Osteocyte (in vitro differentiated cells): ENCODE measurements at places on chromosomes 5 and 9. TPM values are rescaled to one million over a fixed set of nuclear protein-coding genes. Genes with fewer than 3 reads are reported as not detected.

Gene CCL27
- 0.78 and 1.1 TPM in 2 replicates for total RNA-seq

Gene CRHBP
- 7.1 and 9.6 TPM in 2 replicates for total RNA-seq

DNA sequence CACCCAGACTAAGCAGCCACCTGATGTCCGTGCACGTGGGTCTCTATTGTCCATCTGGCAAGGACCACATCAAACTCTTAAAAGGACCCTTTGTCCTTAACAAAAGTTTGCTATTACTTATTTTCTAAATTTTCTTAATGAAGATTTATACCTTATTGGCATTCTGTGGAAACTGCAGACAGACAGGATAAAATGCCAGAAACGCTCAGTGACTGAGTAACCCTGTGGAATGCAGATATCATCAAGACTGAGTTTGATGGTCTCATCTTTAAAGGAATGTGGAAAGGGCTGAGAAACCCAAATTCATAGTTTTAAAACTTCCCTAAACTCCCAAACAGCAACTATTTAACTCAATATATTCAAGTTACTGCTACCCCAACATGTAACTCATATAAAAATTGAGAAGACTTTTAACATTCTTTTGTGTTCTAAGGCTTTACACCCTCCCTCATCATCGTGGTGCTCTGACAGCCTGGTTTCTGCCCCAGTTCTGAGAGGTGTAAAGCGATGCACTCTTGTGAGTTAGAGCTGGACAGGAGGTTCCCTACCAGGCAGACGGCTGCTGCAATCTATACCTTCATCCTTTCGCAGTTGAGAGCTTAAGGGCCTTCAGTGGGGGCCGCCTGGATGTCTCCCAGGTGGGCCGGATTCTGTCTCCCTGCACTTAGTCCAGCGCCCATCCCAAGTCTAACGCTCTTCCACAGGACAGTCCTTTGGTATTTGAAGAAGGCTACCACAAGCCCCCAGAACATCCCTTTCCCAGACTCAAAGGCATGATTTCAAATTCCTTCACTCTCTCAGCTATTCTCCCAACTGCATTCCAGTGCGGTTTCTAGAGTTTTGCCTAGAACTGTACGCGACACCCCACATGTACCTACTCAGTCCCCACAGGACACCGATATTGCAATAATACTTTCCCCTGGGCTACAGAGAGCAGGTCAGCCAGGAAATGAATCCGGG is 68.9 kb downstream of the DAP start:
- peaks cover 14% of the 10 kb centered on the region for H3K36me3 ChIP-seq
- peak overlapping the region; percentile 36 for H3K27ac ChIP-seq
- H3K27me3 ChIP-seq = no peaks in the 10 kb centered on the region
- H3K4me3 ChIP-seq = no peak overlapping the region
- no peak for DNase-seq

DNA sequence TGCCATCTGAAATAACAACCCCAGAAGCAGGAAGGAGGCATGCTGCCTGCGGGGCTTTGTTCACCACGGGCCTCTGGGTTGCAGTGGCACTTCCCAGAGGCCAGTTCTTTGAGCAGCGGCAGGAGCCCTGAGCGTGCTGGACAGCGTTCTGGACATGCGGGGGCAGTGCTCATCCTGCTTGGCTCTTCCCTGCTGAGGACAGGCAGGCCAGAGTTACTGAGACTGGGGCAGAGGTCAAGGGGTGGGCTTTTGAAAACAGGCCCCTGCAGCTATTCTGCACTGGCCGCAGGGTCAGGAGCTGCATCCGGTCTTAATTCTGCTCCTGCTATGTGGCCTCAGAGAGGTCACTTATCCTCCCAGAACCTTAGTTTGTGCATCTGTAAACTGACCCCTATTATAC is 258.6 kb downstream of the FSTL4 start:
- no peak overlapping the region for H3K4me3 ChIP-seq
- peaks cover 10% of the 10 kb centered on the region for H3K27me3 ChIP-seq
- no peak overlapping the region for H3K27ac ChIP-seq
- no peaks in the 10 kb centered on the region for H3K36me3 ChIP-seq

DNA sequence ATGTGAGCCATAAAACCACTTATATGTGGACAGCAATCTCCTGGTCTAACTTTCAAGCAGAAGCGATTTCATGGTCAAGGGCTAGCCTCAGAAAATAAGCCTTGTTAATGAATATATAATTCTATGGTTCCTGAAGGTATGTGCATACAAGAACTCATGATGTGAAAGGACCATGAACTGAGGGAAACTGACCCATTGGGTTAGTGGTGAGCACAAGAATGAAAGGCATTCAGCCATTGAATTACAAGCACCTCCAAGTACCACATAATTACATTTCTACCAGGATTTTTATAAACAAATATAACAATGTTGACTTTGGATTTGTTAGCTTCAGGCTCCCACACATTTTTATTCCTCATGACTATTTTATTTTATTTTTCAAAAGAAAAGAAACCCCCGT is 459.0 kb downstream of the TLE4 start:
- H3K36me3 ChIP-seq = peaks cover 5% of the 10 kb centered on the region
- H3K27me3 ChIP-seq = no peaks in the 10 kb centered on the region
- H3K4me3 ChIP-seq = no peak overlapping the region
- H3K4me1 ChIP-seq = peaks cover 53% of the 10 kb centered on the region
- no peak for DNase-seq
- H3K27ac ChIP-seq = peak overlapping the region; percentile 48

- no peak overlapping the region for H3K4me3 ChIP-seq
- H3K27me3 ChIP-seq = no peaks in the 10 kb centered on the region
- H3K4me1 ChIP-seq = peaks cover 58% of the 10 kb centered on the region
- no peak for DNase-seq
Observed at GRCh38 chr9:95116002-95116807, 201.3 kb downstream of the FANCC start.

Gene PCDHB7
- total RNA-seq = 1.1 and 1.2 TPM in 2 replicates

- H3K4me3 ChIP-seq = no peak overlapping the region
- H3K27ac ChIP-seq = no peak overlapping the region
- H3K27me3 ChIP-seq = no peaks in the 10 kb centered on the region
- no peak for DNase-seq
Observed at GRCh38 chr9:89359751-89360261, 41.5 kb downstream of the SECISBP2 start.

Gene SLCO6A1
- total RNA-seq = 0.65 and 0.78 TPM in 2 replicates

Gene OR2V2
- total RNA-seq = not detected in 2 replicates

- H3K27me3 ChIP-seq = peaks cover 19% of the 10 kb centered on the region
- no peak overlapping the region for H3K4me3 ChIP-seq
- peaks cover 23% of the 10 kb centered on the region for H3K4me1 ChIP-seq
- no peaks in the 10 kb centered on the region for H3K36me3 ChIP-seq
- DNase-seq = no peak
- no peak overlapping the region for H3K27ac ChIP-seq
Observed at GRCh38 chr9:99322299-99322698, 100.2 kb downstream of the SEC61B start.

GRCh38 chr9:2320114-2320513 is 301.5 kb upstream of the VLDLR start:
- H3K36me3 ChIP-seq = no peaks in the 10 kb centered on the region
- DNase-seq = no peak
- no peaks in the 10 kb centered on the region for H3K4me1 ChIP-seq
- no peak overlapping the region for H3K4me3 ChIP-seq
- H3K27me3 ChIP-seq = no peaks in the 10 kb centered on the region
- H3K27ac ChIP-seq = no peak overlapping the region
